Neural progenitor cell (in vitro differentiated cells): ENCODE measurements at places on chromosomes 4 and X. TPM values are rescaled to one million over a fixed set of nuclear protein-coding genes. Genes with fewer than 3 reads are reported as not detected.

GRCh38 chr4:98873059-98873458, 55.9 kb downstream of the EIF4E start:
- peaks cover 3% of the 10 kb centered on the region for H3K36me3 ChIP-seq
- no peak for DNase-seq
- H3K4me3 ChIP-seq = no peak overlapping the region
- no peak overlapping the region for H3K27ac ChIP-seq

ODAM gene
- total RNA-seq = not detected in 2 replicates

DNA sequence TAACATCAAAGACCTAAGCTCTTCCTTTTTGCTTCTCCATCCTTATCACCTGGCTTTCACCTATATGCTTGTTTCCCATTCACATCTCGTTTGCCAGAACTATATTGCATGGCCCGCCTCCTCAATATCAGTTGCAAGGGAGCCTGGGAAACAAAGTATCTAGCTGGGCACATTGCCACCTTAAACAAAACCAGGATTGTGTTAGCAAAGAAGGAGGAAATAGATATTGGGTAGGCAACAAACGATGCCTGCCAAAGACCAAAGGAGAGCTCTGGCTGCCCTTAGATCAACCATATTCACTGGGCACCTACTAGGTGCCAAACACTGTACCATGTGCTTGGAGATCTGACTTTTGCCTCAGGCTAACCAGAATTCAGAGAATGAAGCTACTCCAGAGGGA, 107.5 kb downstream of the GRIA3 start:
- H3K4me3 ChIP-seq = no peak overlapping the region
- H3K27me3 ChIP-seq = no peaks in the 10 kb centered on the region
- H3K27ac ChIP-seq = no peak overlapping the region
- DNase-seq = no peak
- H3K4me1 ChIP-seq = no peaks in the 10 kb centered on the region

GRCh38 chrX:153878345-153878744, 7.6 kb downstream of the L1CAM start:
- no peaks in the 10 kb centered on the region for H3K36me3 ChIP-seq
- H3K27ac ChIP-seq = no peak overlapping the region
- H3K27me3 ChIP-seq = peaks cover under 1% of the 10 kb centered on the region

DNA sequence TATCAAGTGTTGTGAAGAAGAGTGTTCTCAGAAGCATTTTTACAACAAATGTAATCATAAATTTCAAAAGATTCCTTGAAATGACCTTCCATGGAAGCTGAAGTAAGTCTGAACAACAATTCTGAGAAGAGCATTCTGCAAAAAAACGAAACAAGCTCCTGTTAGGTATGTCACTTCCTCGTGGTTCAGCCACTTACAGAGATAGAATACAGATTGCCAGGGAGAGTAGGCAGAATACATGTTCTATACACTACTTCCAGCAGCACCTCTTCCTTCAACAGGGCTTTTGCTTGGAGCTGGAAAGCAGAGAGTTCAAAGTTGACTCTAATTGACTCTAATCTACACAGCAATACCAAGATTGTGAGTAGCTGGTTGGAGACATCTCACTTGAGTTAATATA, 274.5 kb downstream of the ADGRA3 start:
- H3K27me3 ChIP-seq = no peaks in the 10 kb centered on the region
- H3K4me1 ChIP-seq = peaks cover 14% of the 10 kb centered on the region
- no peak overlapping the region for H3K4me3 ChIP-seq
- H3K27ac ChIP-seq = no peak overlapping the region
- H3K36me3 ChIP-seq = no peaks in the 10 kb centered on the region
